ENCODE measurements at places on chromosomes 2 and 18.

DNA sequence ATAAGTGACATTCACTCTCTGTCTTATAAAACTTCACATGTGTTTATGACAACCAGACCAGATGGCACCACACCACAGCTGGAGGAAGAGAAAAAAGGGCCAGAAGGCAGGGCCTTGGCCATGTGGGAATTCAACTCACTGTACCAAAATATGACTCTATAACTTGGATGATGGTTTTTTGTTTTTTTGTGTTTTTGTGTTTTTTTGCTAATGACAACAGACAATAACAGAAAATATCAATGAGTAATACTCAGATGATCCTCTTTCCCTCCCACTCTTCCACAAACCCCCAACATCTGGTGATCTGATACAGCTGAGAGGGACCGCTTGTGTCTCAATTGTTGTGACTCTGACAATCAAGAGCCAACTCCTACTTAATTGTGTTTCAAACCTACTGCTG lies 12.4 kb downstream of the NMI start:
- DNase-seq, result no peak

DNA sequence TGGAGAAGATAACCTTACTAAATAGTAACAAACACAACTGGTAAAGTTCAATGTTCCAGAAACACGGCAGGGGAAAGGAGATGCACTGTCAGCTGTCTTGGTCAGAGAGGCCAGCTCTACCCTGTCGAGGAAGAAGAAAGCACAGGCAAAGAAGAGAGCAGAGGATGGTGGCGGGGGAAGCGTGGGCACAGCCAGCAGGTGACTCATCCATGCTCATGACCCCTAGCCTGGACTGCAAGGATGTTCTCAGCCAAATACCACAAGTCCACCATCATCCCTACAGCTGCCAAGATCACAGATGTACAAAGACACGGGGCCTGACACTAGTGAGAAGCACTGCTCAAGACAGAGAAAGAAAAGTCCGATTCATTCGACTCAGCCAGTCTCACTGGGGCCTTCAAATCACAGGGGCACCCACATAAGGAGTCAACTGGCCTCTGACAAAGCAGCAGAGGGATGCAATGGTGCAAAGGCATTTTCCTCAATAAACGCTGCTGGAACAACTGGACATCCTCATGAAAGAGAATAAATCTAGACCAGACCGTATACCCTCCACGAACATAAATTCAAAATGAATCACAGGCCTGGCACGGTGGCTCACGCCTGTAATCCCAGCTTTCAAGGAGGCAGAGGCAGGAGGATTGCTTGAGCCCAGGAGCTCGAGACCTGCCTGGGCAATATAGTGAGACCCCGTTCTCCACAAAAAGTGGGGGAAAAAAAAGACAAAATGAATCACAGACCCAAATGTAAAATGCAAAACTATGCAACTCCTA lies 5.6 kb downstream of the DTYMK start:
- peak; percentile 81 for DNase-seq

DNA sequence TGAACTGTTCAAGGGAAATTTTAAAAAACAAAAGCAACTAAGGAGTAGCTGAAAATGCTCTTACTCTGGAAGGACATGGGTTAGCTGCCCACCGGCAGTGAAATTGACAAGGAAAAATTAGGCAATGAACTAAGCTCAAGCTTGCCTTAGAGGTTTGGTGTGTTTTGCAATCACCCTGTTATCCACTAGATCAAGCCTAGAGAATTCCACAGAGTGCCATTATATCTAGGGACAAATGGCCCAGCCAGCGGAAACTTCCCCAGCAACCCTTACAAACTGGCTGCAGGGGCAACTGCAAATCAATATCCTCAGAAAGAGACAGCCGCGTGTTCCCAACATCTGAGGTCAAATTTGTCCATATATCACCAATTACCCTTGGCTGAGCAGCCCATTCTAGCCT lies 258.2 kb downstream of the SP3 start:
- DNase-seq, result no peak

DNA sequence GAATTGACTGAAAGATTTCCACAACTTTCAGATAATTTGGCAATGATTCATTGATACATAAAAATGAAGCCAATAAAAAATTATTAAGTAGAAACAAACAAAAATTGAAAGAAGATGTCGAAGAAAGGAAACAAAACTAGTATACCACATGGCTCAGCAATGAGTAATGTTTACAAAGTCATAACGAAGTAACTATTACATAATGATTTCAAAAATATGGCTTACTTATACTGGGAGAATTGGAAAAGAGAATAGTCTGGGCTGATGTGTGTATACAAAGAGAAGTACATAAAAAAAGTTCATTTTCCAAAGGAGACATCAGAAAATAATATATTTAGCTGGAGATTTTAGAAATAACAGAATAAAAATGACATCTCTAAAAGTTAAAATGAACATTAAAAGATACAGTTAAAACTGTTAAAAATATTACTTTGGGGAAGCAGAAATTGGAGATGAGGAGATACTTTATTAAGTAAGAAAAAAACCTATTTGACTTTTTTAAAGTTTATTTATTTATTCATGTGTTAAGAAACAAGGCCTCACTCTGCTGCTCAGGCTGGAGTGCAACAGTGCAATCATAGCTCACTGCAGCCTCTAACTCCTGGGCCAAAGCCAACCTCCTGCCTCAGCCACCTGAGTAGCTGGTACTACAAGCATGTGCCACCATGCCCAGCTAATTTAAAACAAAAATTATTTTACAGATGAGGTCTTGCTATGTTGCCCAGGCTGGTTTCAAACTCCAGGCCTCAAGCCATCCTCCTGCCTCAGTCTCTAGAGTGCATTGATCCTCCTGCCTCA lies 409.7 kb upstream of the PIK3C3 start:
- DNase-seq, result no peak

DNA sequence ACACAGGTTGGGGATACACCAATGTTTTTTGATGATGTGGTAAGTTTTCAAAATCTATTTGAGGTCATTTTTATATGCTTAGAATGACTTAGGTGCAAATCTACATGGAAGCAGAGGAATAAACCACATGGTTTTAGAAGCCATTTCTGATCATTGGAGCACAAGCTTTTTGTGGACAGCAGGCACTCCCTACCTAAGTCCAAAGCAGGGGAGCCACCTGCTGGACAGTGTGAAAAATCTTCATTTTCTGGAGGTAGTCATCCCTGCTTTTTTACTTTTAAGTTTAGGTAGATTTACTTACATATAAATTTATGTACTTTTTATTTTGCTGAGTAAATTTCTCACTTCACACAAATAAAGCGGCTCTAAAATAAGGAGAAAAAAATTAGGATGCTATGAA lies 323.2 kb downstream of the PLCL1 start:
- DNase-seq, result peak; percentile 25

- no peak for DNase-seq
These were observed 149.3 kb downstream of the EHBP1 start for GRCh38 chr2:62854600-62855514.

DNA sequence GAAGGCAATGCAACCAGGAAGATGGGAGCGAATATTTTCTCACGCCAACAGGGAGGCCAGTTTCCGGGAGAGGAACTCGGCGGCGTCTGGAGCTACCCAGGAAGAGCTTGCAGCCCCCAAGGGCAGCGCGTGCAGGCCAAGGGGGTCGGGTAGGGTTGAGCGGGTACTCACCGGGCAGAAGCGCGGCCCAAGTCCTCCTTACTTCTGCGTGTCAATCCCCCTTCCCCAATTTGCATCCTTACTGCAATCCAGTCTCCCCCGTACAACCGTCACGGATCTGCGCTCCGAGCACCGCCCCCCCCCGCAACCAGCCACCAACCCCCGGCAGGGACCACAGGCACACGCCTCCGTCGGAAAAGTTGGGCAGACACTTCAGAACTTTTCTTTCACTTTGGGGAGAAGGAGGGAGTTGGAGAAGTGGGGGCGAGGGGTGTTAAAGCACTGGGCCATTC lies 1.3 kb downstream of the ATP8B1 start:
- no peak for DNase-seq

- DNase-seq, result no peak
These were observed 71.8 kb upstream of the STAM2 start for GRCh38 chr2:152247337-152247695.

- no peak for DNase-seq
These were observed 84.9 kb downstream of the BCL11A start for GRCh38 chr2:60468382-60469085.

DNA sequence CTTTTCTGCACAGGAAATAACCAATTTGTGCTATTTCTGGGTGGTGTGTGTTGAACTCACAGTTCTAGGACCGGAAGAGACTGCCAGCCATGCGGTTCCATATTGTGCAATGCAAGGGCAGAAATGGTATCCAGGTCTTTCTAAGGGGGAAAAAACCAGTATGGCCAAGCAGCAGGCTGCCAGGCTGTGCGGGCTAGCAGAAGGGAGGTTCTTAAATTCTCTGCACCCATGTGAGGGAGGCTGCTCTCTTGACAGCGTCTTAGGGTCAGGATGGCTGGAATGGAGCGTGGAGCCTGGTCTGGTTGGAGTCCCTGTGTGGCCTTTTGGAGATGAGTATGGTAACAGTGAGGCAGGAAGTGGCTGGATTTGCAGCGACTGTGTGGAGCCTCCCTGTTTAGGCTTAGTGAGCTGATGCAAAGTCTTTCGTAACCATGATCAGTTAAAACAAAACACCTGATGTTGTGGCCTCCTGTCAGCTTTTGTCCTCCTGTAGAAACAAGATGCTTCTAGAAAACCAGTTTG lies 52.6 kb downstream of the NCK2 start:
- DNase-seq, result no peak

Data from epithelial cell of proximal tubule (primary cell).